MG63 (cell line): ENCODE measurements at places on chromosomes 6 and 20. TPM values are rescaled to one million over a fixed set of nuclear protein-coding genes. Genes with fewer than 3 reads are reported as not detected.
A peak's percentile ranks its signal among the peaks of the same experiment; 100 is the strongest.

Gene DACT2
- not detected in 2 replicates for total RNA-seq

Gene RFX6
- total RNA-seq: not detected in 2 replicates

Gene EYA2
- total RNA-seq: 27.0 and 37.0 TPM in 2 replicates

Gene BMP7
- 4.8 and 10.7 TPM in 2 replicates for total RNA-seq

Gene SAMD3
- not detected in 2 replicates for total RNA-seq

Gene KIAA1755
- total RNA-seq: 1.2 and 1.5 TPM in 2 replicates

Gene CGA
- not detected in 2 replicates for total RNA-seq

Gene BPIFB1
- not detected in 2 replicates for total RNA-seq

Gene SAMD5
- 5.5 and 12.4 TPM in 2 replicates for total RNA-seq

Gene PAK5
- total RNA-seq: not detected in 2 replicates

Gene MUCL3
- total RNA-seq: not detected in 2 replicates

Gene CLPSL1
- total RNA-seq: not detected in 2 replicates

GRCh38 chr6:89471287-89471867 is 38.4 kb downstream of the ANKRD6 start:
- no peak for DNase-seq

DNA sequence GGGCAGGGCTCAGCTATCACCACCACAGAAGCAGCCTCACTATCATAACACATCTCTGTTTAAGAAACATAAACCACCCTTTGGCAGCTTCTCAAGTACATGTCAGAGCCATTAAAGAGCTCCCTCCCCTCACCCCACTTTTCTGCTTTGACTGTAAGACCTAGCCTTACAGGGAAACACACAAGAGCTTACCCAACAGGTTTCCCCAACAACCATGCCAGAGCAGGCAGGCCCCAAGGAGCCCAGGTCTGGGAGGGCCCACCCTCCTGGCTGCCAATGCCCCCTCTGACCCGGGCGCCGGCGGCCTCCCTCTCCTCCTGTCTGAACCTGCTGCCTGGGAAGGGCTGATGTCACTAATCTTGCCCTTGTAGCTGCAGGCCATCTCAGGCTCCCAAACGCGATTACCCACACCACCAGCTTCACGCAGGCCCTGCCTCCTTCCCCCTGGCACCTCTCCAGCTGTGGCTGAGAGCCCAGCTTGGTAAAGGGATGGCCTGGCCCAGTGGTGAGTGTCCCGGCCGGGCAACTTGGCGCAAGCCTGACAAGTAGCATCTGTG is 402.0 kb downstream of the MAFB start:
- peak; percentile 92 for DNase-seq

- no peak for DNase-seq
Observed at GRCh38 chr20:64143018-64143801, 21.0 kb upstream of the MYT1 start.

DNA sequence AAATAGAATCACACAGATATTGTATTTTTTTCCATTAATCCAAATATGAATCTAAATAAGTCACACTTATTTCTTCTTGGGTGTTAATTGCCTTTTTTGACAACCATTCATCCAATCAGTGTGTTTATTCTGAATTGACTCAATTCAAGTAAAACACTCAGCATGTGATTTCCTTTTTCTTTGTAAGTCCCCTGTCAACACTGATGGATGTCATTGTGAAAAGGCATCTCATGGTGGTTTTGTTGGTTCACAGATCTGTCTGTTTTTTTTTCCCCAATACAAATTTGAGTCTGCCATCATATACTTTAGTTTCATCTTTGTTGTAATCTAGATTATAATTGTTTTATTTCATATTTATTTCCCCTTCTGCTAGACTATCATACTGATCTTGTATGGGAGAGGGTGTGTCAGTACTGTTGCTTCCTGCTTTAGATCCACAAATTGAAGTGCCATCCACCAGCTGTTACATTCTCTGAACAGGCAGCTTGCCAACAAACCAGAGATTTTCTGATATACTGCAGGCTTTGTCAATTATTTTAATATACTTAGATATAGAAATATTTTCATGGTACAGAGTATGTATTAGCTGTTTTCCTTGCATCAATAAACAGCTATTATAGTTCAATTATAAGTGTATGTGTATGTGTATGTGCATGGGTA is 64.2 kb upstream of the FLRT3 start:
- no peak for DNase-seq

DNA sequence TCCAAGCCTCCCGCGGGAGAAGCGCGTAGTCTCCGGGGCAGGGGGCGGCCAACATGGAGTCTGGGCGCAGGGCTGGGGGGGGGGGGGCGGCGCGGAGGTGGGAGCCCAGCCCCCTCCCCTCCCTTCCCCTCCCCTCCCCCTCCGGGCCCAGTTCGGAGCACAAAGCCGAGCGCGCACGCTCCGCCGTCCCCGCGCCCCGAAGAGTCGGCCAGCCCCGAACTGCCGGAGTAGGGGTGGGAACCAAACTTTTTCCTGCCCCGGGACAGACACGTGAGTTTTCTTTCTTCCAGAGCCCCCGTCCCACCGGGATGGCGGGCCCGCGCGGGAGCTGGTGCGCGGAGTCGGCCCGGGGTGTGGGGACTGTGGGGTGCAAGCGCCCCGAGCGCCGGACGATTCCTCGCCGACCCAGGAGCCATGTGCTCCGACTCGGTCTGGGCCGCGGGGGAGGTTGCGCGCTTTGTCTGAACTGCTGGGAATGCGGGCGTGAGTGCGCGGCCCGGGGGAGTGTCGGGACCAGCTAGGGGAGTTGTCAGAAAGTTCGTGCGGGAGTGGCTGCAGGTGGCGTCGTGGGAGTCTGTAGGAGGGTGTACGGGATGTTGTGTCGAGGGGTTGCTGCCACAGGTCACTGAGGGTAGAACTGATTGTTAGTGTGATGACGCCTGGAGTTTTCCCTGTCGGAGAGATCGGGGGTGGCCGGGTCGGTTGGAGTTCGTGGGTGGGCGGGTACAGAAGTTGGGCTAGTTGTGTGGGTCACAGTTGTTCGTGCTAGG is 1.2 kb downstream of the TGIF2 start:
- DNase-seq: peak; percentile 70

DNA sequence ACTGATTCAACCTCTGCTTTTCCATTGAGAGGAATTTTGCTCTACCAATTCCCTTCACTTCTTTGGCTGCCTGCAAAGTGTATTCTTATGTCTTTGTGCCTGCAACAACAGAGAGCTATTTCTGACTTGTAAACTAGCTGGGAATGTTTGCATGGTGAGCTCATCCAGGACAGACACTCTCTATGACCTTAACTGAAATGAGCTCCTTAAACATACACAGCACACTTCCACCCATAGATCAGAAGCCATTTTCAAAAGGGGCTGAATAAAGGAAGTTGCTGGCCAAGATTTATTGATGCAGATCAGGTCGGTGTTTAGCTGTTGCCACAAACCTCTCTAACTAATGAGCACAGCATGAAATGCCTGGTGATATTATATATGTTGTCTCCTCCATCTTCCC is 377.7 kb downstream of the BTBD9 start:
- DNase-seq: peak; percentile 62

GRCh38 chr20:17845701-17846475 is 122.7 kb downstream of the SNX5 start:
- no peak for DNase-seq

GRCh38 chr20:51386586-51386985 is 155.9 kb downstream of the NFATC2 start:
- DNase-seq: no peak

GRCh38 chr6:115514656-115515055 is 546.0 kb downstream of the FRK start:
- no peak for DNase-seq

GRCh38 chr6:41504466-41505121 is 41.6 kb upstream of the FOXP4 start:
- no peak for DNase-seq

GRCh38 chr6:37406726-37407341 is 26.2 kb upstream of the CMTR1 start:
- no peak for DNase-seq

GRCh38 chr20:64057628-64058498 is 5.1 kb upstream of the TCEA2 start:
- DNase-seq: peak; percentile 72

DNA sequence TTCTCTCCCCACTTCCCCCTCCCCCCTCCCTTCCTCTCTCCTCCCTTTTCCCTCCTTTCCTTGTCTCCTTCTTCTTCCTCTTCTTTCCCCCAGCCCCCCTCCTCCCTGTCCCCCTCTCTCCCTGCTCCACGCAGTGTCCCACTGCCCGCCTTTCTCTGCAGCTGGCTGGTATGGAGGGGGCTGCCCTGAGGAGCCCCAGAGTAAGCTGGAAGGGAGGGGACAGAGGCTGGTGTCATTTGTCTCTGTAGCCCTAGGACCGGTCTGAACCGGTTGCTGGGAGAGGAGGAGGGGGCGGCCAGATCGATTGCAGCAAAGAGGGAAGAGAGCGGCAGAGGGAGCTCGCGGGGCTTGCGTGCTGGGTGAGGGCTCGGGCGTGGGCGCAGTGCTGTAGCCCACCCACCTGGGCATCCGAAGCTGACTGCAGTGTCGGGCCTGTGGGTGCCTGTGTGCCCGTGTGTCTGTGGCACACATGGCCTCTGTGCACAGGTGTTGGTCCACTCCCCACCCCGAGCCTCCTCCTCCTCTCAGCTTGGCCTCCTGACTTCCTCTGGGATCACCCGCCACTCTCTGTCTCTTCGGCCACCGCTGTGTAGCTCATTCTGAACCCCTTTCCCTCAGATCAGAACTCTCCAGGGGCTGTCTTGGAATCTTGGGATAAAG is 50.6 kb downstream of the SRC start:
- no peak for DNase-seq

- DNase-seq: no peak
Observed at GRCh38 chr6:121686611-121687023, 251.2 kb downstream of the GJA1 start.
